Kidney epithelial cell (primary cell): ENCODE measurements at places on chromosomes 7 and 10. TPM values are rescaled to one million over a fixed set of nuclear protein-coding genes. Genes with fewer than 3 reads are reported as not detected.

MICU1 gene
- 33.8 and 37.2 TPM in 2 replicates for total RNA-seq

DNA sequence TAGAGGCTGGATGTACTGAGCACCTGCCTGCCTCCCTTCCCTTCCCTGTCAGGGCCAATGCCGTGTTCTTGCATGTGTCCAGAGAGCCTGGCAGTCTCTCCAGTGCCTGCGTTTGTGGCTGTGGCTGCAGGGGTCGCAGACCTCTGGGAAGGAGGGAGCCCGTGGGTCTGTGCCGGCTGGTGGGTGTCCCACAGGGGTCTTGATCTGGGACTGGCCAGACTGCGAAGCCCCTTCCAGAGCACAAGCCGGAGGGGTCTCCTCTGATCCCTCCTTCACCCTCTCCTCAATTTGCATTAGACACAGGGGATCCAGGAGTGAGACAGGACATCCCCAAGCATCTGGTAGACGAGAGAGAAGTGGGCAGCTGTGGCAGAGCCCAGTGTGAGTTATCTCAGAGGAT is 199.2 kb downstream of the ADARB2 start:
- no peak for DNase-seq

DNA sequence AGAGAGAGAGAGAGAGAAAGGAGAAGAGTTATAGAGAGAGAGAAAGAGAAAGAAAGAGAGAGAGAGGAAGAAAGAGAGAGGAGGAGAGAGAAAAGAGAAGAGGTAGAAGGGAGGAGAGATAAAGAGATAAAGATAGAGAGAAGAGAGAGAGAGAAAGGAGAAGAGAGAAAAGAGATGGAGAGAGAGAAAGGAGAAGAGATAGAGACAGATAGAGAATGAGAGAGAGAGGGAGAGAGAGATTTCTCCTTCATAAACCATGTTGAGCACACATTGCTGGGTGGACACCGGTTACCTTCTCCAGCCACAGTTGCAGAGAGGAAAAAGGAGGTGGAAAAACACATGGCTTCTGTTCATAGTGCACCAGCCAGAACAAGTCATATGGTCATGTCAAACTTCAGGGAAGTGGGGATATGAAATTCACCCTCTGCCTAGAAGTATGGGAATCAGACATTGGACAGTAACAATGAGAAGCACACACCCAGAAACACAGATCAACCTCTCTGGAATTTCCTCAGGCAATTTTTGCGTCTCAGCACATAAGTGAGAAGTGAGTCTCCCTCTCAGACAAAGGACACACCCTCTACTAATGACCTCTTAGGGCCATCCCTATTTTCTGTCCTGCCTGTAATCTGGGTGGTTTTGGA is 172.5 kb upstream of the SVIL start:
- no peak for DNase-seq

- DNase-seq = no peak
These were observed 258.0 kb upstream of the PRKCQ start for GRCh38 chr10:6838118-6838517.
